ENCODE measurements at places on chromosomes 4 and X.

GRCh38 chr4:60812811-60813210 is 387.3 kb upstream of the ADGRL3 start:
- no peak for DNase-seq

- no peak for DNase-seq
Measured at GRCh38 chrX:41389311-41389888, 55.4 kb downstream of the DDX3X start.

GRCh38 chr4:139207873-139208403 is 30.9 kb upstream of the ELF2 start:
- DNase-seq = peak; percentile 36

- no peak for DNase-seq
Measured at GRCh38 chrX:132848296-132848970, 110.0 kb downstream of the HS6ST2 start.

Measured in MV-4-11 (cell line).